GM23338 (cell line): ENCODE measurements at places on chromosomes 6 and 20.

GRCh38 chr6:154800338-154800737 is 67.1 kb downstream of the SCAF8 start:
- DNase-seq: no peak

- DNase-seq: no peak
Observed at GRCh38 chr20:38269715-38270114, 9.2 kb upstream of the KIAA1755 start.

GRCh38 chr6:91743756-91744155 is 1156.9 kb upstream of the MAP3K7 start:
- DNase-seq: no peak

GRCh38 chr6:92756912-92757311 is 662.4 kb downstream of the EPHA7 start:
- no peak for DNase-seq

GRCh38 chr6:85641897-85642773 is 551 bp downstream of the SYNCRIP start:
- peak; percentile 68 for DNase-seq

- DNase-seq: peak; percentile 83
Observed at GRCh38 chr6:73732845-73733675, 37.1 kb downstream of the CD109 start.

DNA sequence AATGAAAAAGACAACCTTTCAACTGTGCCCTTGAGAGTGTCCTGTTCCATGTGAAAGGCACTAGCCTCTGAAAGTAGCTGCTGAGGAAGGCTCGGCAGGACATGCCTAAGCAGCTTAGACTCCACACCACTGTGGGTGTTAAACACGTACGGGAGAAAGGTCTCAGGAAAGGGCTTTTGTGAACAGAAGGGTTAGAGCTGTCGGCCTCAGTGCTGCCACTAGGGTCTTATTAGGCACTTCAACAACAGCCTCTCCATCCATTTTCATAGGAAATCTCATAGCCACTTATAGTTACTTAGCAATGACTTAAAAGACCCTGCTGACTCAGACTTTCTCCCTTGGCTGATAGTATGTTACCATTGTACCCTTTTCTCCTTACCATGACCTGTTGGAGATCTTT is 662.8 kb downstream of the TBC1D32 start:
- DNase-seq: peak; percentile 77

DNA sequence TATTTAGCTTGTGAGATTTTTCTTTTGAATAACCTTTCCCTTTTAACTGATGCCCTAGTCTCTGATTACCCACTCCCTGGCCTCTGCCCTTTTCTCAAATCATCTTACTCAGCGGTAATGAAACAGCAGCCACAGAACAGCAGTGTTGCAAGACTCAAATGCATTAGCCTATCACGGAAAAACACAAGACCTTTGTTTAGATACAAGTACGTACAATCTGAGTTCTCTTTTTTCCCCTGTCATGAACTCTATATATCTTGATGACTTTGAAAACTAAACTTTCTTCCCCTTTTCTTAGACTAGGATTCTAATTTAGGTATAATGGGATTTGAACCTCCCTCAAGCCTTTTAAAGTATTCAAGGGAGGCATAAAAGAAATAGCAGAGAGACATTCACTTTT is 1034.9 kb downstream of the EYS start:
- DNase-seq: no peak

- no peak for DNase-seq
Observed at GRCh38 chr6:106163966-106164877, 78.1 kb downstream of the PRDM1 start.

- DNase-seq: no peak
Observed at GRCh38 chr6:91751526-91751925, 1164.7 kb upstream of the MAP3K7 start.

- no peak for DNase-seq
Observed at GRCh38 chr6:156279261-156279969, 497.8 kb upstream of the ARID1B start.

- no peak for DNase-seq
Observed at GRCh38 chr6:4347877-4348276, 212.5 kb upstream of the ECI2 start.

- no peak for DNase-seq
Observed at GRCh38 chr20:59214073-59214472, 50.5 kb downstream of the ZNF831 start.

DNA sequence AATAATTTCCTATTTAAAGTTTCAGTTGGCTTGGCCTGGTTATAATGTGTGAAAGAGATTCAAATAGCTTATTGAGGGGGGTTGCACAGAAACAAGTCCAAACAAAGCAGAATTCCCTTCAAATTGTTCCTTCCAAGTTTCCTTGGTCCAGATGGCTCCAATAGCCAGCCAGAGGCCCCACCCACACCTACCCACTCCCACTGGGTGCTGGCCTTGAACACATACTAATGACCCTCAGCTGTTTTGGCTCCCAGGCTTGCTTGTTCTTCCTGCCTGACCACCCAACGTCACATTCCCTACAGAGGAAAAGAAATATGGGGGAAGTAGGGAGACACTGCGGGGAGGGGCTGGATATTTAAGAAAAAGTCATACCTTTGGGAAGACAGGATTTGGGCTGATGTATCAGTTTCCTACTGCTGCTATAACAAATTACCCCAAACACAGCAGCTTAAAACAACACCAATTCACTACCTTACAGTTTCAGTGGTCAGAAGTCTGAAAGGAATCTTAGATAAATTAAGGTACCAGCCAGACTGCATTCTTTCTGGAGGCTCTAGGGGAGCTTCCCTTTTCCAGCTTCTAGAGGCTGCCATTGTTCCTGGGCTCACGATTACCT is 95.7 kb downstream of the COL21A1 start:
- peak; percentile 2 for DNase-seq

GRCh38 chr6:12297363-12298016 is 7.3 kb downstream of the EDN1 start:
- DNase-seq: no peak

DNA sequence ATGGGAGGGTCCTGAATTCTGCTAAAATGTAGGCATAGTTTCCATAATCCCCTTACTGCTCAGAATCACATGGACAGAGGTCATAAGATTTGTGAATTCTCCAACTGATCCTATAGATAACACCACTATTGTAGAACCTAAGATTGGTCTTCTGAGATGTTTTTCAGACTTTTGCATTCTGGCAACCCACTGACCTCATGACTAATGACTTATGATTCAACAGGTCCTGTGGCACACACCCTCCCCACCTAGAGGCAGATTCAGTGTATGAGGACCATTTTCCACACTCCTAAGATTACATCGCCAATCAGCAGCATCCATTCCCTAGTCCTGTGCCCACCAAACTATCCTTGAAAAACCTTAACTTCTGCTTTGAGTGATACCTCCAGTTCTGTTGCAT is 207.2 kb downstream of the BTBD9 start:
- DNase-seq: no peak

- DNase-seq: peak; percentile 98
Observed at GRCh38 chr6:6686748-6687601, 98.5 kb downstream of the LY86 start.

DNA sequence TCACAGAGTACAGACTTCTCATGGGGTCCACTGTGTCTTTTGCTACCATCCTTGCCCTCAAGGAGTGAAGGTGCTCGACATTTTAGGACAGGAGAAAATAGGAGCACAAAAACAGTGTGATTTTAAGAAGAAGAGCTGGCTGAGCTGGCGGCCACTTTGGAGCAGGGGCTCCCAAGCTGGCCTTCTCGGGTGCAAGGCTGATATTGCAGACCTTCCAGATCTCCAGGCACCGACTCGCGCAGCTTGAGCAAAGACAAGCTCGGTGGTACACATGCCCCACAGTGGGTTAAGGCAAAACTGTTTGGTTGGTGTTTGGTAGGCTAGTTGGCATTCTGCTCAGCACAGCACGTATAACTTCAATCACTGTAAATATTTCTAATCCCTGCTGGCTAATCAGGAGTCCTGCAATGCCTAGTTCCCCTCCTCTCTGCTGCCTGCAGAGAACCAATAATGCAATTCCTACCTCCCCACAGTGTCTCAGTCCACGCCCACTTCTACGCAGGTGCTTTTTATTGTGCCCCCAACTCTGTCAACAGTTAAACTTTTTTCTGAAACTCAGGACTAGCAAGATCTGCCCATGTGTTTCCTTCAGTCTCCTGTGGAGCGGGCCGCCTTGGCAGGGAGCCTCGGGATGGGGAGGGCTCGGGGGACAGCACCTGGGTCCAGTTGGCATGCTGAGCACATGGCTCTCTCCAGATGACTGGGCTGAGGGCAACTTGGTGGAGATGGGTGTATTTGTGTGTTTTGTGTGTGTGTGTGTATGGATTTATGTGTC is 12.7 kb upstream of the SMOC2 start:
- DNase-seq: no peak

DNA sequence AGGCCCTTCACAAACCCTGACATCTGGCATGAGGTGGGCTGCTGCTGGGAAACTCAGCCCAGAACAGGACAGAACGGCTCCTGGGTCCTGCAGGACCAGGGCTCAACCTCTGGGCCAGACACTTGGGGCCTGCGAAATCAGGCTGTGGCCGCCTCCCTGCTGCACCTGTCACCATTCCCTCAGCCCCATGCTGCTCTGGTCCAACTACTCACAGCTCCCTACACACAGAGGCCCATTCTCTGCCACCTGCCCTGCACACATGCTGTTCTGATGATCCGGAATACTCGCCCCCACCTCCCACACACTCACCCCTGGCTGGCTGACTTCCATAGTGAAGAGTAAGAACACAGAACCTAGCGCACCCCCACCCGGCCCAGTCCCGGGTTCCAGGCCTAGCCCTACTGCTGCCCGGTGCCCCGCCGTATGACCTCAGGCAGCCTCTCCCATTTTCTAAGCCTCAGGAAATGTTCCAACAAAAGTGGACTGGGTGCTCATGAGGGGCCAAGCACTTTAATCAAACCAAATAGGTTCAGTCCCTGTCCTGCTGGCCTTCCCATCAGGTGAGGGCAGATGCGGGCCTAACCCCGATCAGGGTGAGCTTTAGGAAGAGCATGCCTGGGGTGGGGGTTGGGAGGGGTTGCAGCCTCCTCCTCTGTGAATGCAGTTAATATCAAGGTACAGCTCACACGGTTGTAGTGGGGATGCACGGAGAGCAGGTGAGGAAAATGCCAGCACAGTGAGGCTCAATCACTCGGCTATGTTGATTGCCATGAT is 3.9 kb downstream of the PEDS1 start:
- no peak for DNase-seq

- no peak for DNase-seq
Observed at GRCh38 chr6:118781897-118782296, 112.1 kb upstream of the ASF1A start.

DNA sequence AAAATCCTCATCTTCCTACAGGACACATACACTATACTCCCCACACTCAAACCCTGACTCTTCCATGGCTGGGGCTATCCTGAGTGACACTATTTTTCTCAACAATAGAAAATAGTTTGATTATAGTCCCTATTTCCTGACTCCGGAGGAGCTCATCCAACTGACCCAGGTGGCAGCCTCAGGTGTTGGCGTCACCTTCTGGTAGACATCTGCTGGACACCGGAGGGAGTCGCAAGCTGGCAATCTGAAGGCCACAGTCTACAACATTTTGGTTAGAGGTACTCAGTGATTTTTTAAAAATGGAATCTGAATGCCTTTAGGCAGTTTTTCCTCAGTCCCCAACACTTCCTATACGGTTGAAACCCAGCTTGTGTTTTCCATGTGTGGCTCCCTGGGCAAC is 32.2 kb upstream of the OCSTAMP start:
- DNase-seq: no peak

- DNase-seq: no peak
Observed at GRCh38 chr6:96931198-96931597, 6.7 kb downstream of the KLHL32 start.

- DNase-seq: no peak
Observed at GRCh38 chr6:5632348-5632935, 371.1 kb downstream of the FARS2 start.

DNA sequence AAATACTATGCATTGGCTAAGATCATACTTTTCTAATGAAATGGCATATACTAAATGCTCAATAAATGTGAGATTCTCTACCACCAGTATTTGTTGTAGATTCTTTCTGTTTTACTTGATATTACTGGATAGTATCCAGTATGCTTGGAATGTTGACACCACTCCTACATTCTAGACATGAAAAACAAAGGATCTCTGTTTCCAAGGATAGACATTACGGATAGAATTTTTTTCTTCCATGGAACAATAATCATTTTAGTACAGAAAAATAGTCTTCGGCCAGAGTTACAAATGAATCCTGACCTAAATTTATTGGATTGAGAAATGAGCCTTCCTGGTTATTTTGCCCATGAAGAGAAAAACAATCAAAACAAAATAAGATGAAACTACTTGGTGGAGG is 258.2 kb upstream of the NT5E start:
- DNase-seq: no peak

GRCh38 chr20:5780846-5781217 is 30.6 kb downstream of the SHLD1 start:
- DNase-seq: no peak
